ENCODE measurements at places on chromosomes 4 and X.
A peak's percentile ranks its signal among the peaks of the same experiment; 100 is the strongest.

- no peak for DNase-seq
Observed at GRCh38 chr4:100302061-100303026, 112.1 kb upstream of the DDIT4L start.

DNA sequence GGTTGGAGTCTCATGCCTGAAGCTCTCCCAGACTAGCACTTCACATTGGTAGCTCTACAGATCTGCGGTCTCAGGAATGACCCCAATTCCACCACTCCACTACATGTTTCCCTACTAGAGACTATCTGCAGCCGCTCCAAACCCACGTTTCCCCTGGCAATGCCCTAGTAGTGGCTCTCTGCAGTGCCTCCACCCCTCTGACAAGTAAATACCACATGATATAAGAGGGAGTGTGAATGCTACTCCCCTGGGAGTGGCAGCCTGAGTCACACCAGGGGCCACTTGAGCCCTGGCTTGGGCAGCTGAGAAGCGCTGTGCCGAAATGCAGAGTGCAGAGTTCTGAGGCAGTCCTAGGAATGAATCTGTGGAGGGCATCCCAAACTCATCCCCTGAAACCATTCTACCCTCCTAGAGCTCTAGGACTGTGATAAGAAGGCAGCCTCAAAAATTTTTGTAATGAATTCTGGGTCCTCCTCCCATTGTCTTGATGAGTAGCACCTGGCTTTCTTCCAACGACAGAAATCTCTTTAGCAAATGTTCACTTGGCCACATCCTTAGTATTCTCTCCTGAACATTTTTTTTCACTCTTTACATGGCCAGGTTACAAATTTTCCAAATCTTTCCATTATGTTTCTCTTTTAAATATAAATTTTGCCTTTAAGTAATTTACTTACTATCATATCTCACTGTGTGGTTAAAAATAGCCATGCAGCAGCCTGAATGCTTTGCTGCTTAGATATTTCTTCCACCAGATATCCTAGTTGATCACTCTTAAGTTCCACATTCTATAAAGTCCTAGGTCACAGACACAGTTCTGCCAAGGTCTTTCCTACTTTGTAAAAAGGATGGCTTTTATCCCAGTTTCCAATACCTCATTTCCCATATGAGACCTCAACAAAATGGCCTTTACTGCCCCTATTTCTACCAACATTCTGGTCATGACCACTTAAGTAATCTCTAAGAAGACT lies 160.2 kb upstream of the CPEB2 start:
- peak; percentile 14 for DNase-seq

- no peak for DNase-seq
Observed at GRCh38 chrX:23989689-23990088, 37.3 kb downstream of the KLHL15 start.

- DNase-seq, result no peak
Observed at GRCh38 chr4:8310306-8310705, 40.8 kb downstream of the HTRA3 start.

DNA sequence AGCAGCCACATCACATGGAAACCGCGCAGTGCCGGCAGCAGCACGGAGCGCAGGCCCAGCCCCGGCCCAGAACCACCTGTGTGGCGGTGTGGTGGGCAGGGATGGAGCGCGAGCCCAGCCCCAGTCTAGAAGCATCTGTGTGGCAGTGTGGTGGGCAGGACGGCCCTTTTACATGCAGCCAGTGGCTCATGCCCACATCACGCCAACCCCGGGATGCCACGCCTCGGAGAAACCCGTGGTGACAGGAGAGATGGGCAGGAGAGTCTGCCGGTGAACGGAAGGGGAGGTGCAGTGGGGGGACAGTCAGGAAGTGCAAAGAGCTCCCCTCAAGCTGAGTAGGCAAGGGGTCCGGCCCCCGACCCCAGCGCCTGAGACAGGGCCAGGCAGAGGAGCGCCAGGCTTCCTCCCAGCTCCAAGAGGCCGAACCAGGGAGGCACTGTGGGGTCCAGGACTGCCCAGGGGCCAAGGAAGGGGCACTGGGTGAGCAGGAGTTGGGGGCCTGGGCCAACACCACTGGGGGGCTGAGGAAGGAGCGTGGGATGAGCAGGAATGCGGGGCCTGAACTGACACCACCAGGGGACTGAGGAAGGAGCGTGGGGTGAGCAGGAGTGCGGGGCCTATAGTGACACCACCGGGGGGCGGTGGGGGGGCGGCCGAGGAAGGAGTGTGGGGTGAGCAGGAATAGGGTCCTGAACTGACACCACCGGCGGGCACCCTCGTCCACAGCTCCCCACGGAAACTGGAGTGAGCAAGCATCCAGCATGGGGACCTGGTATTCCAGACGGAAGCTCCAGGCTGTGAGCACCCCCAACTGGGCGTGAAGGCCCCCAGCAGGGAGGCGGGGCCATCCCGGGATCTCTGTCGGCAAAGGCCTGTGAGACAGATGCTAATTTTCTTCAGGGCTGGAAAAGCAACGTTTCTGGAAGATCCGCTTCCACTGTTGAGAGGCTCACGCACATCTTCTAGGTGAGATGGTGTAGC lies 28.8 kb downstream of the GAK start:
- no peak for DNase-seq

- peak; percentile 48 for DNase-seq
Observed at GRCh38 chr4:24473309-24473721, 111.0 kb downstream of the DHX15 start.

Data from MV-4-11 (cell line).